ENCODE measurements at places on chromosomes 3 and 15.

GRCh38 chr3:52568069-52568468 lies 31.7 kb downstream of the UQCC5 start:
- no peak for DNase-seq

- no peak for DNase-seq
These were observed 236.3 kb downstream of the CNTN4 start for GRCh38 chr3:2334921-2335320.

- DNase-seq, result no peak
These were observed 128.6 kb downstream of the POLR2M start for GRCh38 chr15:57835119-57835518.

GRCh38 chr15:90213122-90213817 lies 12.1 kb downstream of the SEMA4B start:
- peak; percentile 72 for DNase-seq

GRCh38 chr3:134471521-134472193 lies 14.1 kb downstream of the ANAPC13 start:
- no peak for DNase-seq

DNA sequence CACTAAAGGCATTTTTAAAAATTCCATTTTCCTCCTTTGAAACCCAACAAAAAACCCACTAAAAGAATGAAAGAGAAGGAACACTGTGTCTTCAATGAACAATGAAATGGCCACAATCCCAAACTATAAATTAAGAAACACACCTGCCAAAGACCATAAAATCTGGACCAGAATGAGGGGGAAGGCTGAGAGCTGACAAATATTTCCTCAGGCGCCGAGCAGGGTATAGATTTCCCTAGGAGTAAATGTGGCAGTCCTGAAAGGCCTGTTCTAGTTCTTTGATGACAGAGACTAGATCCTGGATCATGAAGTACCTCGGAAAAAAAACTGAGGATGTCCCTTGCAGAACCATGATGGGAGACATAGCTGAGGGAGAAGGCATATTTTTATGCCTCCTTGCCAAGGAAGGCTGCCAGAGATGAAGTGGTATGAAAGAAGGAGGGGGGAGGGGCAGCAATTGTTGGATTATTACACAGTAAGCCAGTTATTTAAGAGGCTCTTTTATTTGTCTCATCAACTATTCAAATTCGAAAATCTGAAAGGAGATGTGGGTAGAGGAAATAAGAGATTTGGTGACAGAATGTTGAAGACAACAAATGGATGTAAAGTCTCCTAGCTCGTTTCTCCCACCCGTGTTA lies 275.3 kb upstream of the GOLGA6L4 start:
- DNase-seq, result no peak

GRCh38 chr15:79496838-79497237 lies 64.7 kb downstream of the MINAR1 start:
- DNase-seq, result no peak

- no peak for DNase-seq
These were observed 396.1 kb downstream of the TUSC7 start for GRCh38 chr3:117105686-117106085.

DNA sequence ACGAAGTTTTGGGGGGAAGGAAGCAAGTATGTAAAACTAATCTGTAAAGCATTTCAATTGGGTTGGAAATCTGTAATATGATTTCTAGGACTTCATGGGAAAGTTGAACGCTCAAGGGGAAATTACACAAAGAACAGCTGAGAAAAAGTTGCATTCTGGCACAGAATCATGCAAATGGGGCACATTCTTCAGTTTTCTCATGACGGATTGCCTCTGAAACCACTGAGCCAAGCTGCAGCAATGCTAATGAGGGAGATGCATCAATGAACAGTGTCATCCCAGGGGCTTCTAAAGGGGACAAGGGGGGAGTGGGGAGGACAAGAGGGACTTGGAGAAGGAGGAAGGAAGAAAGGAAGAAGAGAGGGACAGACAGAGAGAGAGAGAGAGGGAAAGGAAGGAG lies 291.4 kb upstream of the ATP11B start:
- no peak for DNase-seq

DNA sequence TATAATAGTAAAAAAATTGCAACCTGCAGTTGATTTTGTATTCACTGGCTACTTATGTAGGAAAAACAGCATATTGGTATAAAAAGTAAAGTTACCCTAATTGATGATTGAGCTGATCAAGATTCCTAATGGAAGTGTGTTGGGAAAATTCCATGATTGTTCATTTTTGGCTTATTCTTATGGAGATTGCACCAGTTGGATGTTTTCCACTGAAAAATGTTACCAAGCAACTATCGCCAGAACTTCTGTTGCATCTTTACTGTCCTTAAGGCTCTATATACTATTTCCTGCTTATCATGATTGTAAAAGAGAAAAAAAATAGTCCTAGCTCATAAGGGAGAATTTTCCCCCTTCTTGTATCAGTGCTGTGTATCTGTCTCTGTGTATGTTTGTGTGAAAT lies 48.6 kb downstream of the SLC25A26 start:
- no peak for DNase-seq

GRCh38 chr3:14797731-14798130 lies 21.0 kb upstream of the FGD5 start:
- no peak for DNase-seq

- DNase-seq, result no peak
These were observed 71.9 kb downstream of the CADPS start for GRCh38 chr3:62803276-62803675.

GRCh38 chr3:65262548-65262947 lies 574.7 kb upstream of the ADAMTS9 start:
- no peak for DNase-seq

DNA sequence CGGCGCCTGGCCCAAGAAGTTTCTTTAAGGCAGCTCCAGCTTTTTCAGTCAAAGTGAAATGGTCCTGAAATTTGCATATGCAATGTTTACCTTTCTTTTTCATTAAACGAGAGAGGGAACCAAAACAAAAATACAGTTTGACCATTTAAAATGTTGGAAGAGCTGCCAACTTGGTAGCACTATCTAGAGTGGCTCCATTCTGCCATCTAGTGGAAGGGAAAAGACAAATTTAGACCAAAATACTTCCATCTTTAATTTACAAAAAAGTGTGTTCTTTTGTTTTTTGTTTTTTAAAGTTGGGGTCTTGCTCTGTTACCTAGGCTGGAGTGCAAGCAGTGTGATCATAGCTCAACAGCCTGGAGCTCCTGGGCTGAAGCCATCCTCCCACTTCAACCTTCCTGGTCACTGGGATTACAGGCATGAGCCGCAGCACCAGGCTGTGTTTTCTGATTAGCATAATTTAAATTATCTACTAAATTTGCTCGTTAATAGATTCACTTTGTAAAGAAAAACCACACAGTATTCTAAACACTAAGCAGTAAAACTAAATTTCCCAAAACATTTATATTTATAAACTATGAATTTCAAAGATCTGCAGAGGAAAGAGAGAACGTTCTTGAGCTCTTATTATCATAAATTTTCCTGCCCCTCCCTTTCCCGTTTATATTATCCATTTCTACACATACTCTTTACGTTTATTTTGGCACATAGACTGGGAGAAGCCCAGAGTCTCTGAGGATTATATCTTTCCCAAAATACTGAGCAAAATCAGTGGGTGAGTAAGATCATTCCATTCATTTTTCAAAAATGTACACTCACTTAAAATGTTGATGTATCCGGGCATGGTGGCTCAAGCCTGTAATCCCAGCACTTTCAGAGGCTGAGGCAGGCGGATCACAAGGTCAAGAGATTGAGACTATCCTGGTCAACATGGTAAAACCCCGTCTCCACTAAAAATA lies 15.4 kb upstream of the RFC4 start:
- DNase-seq, result no peak

DNA sequence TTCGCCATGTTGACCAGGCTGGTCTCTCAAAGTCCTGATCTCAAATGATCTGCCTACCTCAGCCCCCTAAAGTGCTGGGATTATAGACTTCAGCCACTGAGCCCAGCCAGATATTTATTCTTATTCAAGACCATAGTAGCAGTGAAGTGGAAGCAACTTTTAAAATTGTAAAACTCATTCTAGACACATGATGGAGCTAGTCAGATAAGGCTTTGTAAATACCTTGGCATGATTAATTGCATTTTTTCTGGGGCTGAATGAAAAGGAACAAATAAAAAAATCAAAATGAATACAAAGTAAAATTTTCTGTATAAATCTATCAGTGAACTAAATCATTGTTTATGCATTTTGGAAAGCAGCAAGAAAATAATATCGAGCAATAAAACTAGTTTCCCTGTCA lies 4.1 kb upstream of the MYO1E start:
- DNase-seq, result no peak

DNA sequence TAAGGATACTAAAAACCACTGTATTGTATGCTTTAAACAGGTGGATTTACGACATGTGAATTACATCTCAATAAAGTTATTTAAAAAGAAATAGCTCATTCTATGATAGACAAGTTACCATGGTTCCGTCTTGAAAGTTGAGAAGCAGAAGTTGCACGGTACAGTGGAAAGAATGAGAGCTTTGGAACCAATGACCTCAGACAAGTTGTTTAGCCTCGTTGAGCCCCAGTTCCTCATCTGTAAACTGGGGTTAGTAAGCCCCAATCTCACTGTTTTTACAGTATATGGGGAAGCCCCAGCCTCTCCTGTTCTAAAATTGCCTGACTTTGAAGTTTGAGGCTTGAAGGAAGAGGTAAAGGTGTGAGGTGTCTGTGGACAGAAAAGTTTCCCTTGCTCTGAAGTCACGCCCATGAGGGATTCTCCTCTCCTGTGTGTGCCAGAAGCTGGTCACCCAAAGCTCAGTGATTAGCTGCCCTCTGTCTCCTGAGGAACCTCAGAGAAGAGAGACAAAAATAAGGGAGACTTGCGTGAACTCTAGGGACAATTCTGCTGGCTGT lies 10.0 kb downstream of the CRYGS start:
- DNase-seq, result no peak

GRCh38 chr3:49276475-49277382 lies at the start of gene C3orf62:
Gene C3orf62 (minus strand): TSS chr3:49277232. CDS start chr3:49276872, 360 bp downstream.
- no peak for DNase-seq

- no peak for DNase-seq
These were observed 641.1 kb upstream of the CFAP20DC start for GRCh38 chr3:59690886-59691285.

- DNase-seq, result no peak
These were observed 96.6 kb upstream of the AGTR1 start for GRCh38 chr3:148600902-148601765.

- no peak for DNase-seq
These were observed 535.1 kb downstream of the NLGN1 start for GRCh38 chr3:173932624-173933023.

- no peak for DNase-seq
These were observed 238.1 kb upstream of the SETMAR start for GRCh38 chr3:4065085-4065484.

- DNase-seq, result no peak
These were observed 26.8 kb downstream of the NFKBIZ start for GRCh38 chr3:101876142-101876541.

- DNase-seq, result no peak
These were observed 232.9 kb downstream of the TJP1 start for GRCh38 chr15:29589416-29589815.

GRCh38 chr3:60384341-60384740 lies 866.9 kb downstream of the FHIT start:
- DNase-seq, result no peak

GRCh38 chr3:73475175-73475574 lies 149.6 kb downstream of the PDZRN3 start:
- no peak for DNase-seq

GRCh38 chr3:59963676-59964075 lies 913.9 kb upstream of the CFAP20DC start:
- DNase-seq, result no peak

DNA sequence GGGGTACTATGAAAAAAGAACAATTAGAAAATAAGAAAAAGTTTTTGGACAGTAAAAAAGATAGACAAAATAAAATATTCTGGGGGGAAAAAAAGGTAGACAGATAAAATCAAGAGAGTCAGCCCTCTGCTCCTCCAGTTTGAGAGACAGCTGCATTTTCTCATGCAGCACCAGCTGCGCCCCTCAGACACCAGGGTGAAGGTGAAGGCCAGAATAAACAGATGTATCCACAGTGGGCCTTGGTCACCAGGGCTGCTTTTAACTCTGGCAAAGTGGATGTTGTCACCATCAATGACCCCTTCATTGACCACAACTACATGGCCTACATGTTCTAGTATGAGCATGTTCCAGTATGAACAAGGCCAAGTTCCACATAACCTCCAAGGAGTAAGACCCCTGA lies 13.9 kb upstream of the RNF7 start:
- no peak for DNase-seq

DNA sequence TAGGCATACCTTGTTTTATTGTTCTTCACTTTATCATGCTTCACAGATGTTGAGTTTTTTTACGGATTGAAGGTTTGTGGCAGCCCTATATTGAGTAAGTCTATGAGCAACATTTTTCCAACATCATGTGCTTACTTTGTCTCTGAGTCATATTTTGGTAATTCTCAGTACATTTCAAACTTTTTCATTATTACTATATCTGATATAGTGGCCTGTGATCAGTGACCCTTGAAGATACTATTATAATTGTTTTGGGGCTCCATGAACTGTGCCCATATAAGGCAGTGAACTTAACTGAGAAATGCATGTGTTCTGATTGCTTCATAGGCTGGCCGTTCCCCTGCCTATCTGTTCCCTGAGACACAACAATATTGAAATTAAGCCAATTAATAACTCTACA lies 42.8 kb upstream of the NSMCE3 start:
- DNase-seq, result no peak

GRCh38 chr3:40088527-40089170 lies 220.9 kb upstream of the EIF1B start:
- DNase-seq, result no peak

DNA sequence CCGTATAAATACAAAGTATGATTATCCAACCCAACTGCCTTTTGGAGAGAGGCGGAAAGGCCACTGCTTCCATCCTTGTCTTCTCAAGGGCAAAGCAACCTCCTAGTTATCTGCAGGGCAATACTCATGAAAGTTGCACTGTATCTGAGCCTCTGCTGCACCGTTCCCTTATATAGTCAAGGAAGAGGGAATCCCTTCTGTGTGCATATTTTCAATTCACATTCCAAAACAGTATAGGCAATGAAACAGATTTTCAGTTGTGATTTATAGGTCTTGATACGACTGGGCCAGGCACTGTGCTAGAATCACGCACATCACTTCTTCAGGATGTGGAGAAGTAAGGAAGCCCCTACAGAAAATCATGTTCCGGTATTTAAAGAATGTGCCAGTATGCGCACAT lies 455.7 kb downstream of the FOXP1 start:
- DNase-seq, result no peak

DNA sequence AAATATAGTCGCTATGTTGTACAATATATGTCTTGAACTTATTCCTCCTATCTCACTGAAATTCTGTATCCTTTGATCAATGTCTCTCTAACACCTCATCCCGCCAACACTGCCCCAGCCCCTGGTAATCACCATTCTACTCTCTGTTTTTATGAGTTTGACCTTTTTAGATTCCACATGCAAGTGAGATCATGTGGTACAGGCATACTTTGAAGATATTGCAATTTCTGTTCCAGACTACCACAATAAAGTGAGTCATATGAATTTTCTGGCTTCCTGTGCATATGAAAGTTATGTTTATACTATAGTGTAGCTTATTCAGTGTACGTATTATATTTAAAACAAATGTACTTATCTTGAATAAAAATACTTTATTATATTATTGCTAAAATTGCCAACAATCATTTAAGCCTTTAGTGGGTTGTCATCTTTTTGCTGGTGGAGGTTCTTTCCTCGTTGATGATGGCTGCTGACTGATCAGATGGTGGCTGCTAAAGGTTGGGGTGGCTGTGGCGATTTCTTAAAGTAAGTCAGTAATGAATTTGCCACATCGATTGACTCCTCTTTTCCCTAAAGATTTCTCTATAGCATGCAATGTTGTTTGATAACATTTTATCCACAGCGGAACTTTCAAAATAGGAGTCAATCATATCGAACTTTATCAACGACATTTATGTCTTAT lies 257.2 kb downstream of the NFKBIZ start:
- no peak for DNase-seq

Measured in D721Med (cell line).